Smooth muscle cell of trachea (primary cell): ENCODE measurements at places on chromosomes 1 and 21. TPM values are rescaled to one million over a fixed set of nuclear protein-coding genes. Genes with fewer than 3 reads are reported as not detected.

The ATP1A2 gene
- 0.58 and 5.8 TPM in 2 replicates for total RNA-seq

The MROH9 gene
- total RNA-seq = under 0.01 TPM in 1 of 2 replicates, not detected in the other

The RYR2 gene
- total RNA-seq = not detected in 2 replicates

The EXTL2 gene
- 26.1 and 41.2 TPM in 2 replicates for total RNA-seq

The MAP3K21 gene
- total RNA-seq = 0.66 and 0.73 TPM in 2 replicates

The URB2 gene
- total RNA-seq = 6.0 and 8.1 TPM in 2 replicates

The ABCG1 gene
- 4.1 and 4.5 TPM in 2 replicates for total RNA-seq

The C1orf210 gene
- total RNA-seq = not detected in 2 replicates

The SSR2 gene
- total RNA-seq = 512 and 711 TPM in 2 replicates

The LYPLAL1 gene
- 41.7 and 44.8 TPM in 2 replicates for total RNA-seq

The PTPN7 gene
- total RNA-seq = not detected in 2 replicates

The CLCA4 gene
- total RNA-seq = not detected in 2 replicates

The SUCO gene
- 26.6 and 40.0 TPM in 2 replicates for total RNA-seq

The NTMT2 gene
- total RNA-seq = not detected in 2 replicates

The RPRD2 gene
- total RNA-seq = 7.8 and 10.2 TPM in 2 replicates

The TRIM67 gene
- total RNA-seq = under 0.01 TPM in 1 of 2 replicates, not detected in the other

The EFNA4 gene
- 2.5 and 4.3 TPM in 2 replicates for total RNA-seq

The OR2L3 gene
- not detected in 2 replicates for total RNA-seq

The CBS gene
- total RNA-seq = 47.0 and 58.5 TPM in 2 replicates

The CCDC24 gene
- total RNA-seq = 3.6 and 3.8 TPM in 2 replicates

The IRF2BP2 gene
- 54.7 and 95.9 TPM in 2 replicates for total RNA-seq

The CR1L gene
- total RNA-seq = not detected in 2 replicates

The OR2T2 gene
- total RNA-seq = not detected in 2 replicates

The PLA2G4A gene
- 20.3 and 44.4 TPM in 2 replicates for total RNA-seq

The ARMH1 gene
- total RNA-seq = 1.3 and 5.0 TPM in 2 replicates

The FABP3 gene
- 39.5 and 109 TPM in 2 replicates for total RNA-seq

The G0S2 gene
- 17.6 and 20.8 TPM in 2 replicates for total RNA-seq

The AMPD1 gene
- not detected in 2 replicates for total RNA-seq

The DYRK1A gene
- 62.0 and 70.3 TPM in 2 replicates for total RNA-seq

The ANKRD34A gene
- total RNA-seq = 0.50 and 0.73 TPM in 2 replicates

The CYP4B1 gene
- not detected in 2 replicates for total RNA-seq

The FCRL5 gene
- not detected in 2 replicates for total RNA-seq

The FMO5 gene
- 1.3 and 2.2 TPM in 2 replicates for total RNA-seq

The GJA9 gene
- under 0.01 TPM in 1 of 2 replicates, not detected in the other for total RNA-seq

The GPR161 gene
- total RNA-seq = 15.3 and 26.8 TPM in 2 replicates

The SSU72 gene
- total RNA-seq = 84.6 and 87.3 TPM in 2 replicates

The GBP6 gene
- under 0.01 and 0.15 TPM in 2 replicates for total RNA-seq

The LAMB3 gene
- 25.5 and 42.8 TPM in 2 replicates for total RNA-seq

The SMIM11 gene
- 5.1 and 10.4 TPM in 2 replicates for total RNA-seq

The UBL4B gene
- under 0.01 TPM in 1 of 2 replicates, not detected in the other for total RNA-seq

The LAPTM5 gene
- total RNA-seq = not detected in 2 replicates

The IL20 gene
- total RNA-seq = not detected in 2 replicates

The TMEM269 gene
- total RNA-seq = 0.15 and 0.17 TPM in 2 replicates

The ACOT11 gene
- total RNA-seq = 2.9 and 7.6 TPM in 2 replicates

The KDM5B gene
- total RNA-seq = 90.3 and 91.0 TPM in 2 replicates

The LIPI gene
- not detected in 2 replicates for total RNA-seq

The C8B gene
- not detected in 2 replicates for total RNA-seq

The AIM2 gene
- 0.58 TPM in 1 of 2 replicates, not detected in the other for total RNA-seq

The BMP8B gene
- total RNA-seq = not detected in 2 replicates

The H3-3A gene
- 75.1 and 150 TPM in 2 replicates for total RNA-seq

The OR2T11 gene
- not detected in 2 replicates for total RNA-seq

The H6PD gene
- 52.9 and 54.0 TPM in 2 replicates for total RNA-seq

The SMIM1 gene
- 2.8 and 8.1 TPM in 2 replicates for total RNA-seq

The ZFP69B gene
- total RNA-seq = 2.2 and 3.8 TPM in 2 replicates

The OR2L8 gene
- not detected in 2 replicates for total RNA-seq

The TMEM35B gene
- total RNA-seq = 35.9 and 39.0 TPM in 2 replicates
